ENCODE measurements at places on chromosomes 1 and 21. TPM values are rescaled to one million over a fixed set of nuclear protein-coding genes. Genes with fewer than 3 reads are reported as not detected.

FCGR3B gene
- total RNA-seq = not detected

- DNase-seq = no peak
Observed at GRCh38 chr1:182700351-182700709, 15.9 kb upstream of the RGS8 start.

GRCh38 chr1:231694465-231695077 is 68.0 kb downstream of the DISC1 start:
- no peak for DNase-seq

GRCh38 chr1:59468828-59469428 is 172.0 kb downstream of the FGGY start:
- DNase-seq = no peak

DNA sequence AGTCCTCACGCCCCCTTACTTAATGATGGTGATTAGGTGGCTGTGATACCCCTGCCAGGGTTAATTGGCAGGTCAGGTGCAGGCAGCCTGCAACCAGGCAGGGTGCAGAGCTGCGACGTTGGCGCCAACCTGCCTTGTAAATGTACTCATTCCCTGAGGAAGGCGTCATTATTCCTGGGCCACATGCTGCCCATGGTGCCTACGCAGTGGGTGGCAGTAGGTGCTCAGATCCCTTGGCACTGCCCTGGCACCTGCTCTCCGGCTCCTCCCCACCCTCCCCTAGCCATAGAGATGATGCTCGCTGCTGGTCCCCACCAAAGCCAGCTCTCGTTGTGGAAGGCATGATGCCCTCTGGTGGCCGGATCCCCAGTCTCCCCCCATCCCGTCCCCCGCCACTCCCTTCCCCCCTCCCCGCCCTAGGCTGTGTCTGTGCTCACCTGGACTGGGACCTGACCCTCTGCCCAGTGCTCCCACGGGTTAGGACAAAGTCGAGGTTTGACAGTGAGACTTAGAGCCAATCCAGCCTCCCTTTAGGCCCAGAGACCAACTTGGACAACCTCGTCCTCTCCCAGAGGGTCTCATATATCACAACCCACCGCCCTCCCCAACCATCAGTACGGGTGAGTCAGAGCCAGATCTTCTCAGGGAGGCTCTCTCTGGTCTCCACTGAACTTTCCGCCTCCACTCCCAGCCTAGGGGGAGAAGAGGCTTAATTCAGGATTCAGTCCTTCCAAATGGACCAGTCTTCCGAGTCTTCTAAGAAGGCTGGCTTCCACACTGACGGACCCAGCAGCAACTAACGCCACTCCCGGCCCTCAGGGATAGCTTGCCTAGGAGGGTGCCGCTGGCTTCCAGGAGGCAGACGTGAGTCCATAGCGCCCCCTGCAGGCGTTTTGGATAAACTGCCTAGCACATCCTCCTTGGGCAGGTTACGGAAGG is 5.7 kb downstream of the KRTCAP2 start:
- no peak for DNase-seq

- DNase-seq = no peak
Observed at GRCh38 chr1:176863613-176864012, 300.9 kb downstream of the ASTN1 start.

DNA sequence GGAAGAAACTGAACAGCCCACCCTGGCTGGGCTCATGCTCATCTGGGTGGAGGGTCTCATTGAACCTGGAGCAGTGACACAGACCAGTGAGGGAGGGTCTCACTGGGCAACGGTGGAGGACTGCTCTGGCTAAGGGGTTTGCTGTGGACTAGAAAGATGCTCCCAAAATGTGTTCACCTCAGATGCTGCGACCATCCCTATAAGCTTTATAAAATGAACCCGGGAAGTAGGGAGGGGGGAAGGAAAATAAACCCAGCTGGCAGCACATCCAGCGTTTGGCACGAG is 34.5 kb upstream of the LBR start:
- no peak for DNase-seq

DNA sequence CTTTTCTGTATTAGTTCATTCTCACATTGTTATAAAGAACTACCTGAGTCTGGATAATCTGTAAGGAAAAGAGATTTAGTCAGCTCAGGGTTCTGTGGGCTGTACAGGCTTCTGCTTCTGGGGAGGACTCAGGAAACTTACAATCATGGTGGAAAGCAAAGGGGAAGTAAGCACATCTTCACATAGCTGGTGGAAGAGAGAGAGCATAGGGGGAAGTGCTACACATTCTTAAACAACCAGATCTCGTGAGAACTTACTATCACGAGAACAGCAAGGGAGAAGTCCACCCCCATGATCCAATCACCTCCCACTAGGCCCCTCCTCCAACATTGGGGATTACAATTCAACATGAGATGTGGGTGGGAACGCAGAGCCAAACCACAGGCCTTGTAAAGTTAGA is 37.9 kb upstream of the AHCTF1 start:
- DNase-seq = no peak

GRCh38 chr1:175200678-175201521 is 8.3 kb upstream of the KIAA0040 start:
- no peak for DNase-seq

DNA sequence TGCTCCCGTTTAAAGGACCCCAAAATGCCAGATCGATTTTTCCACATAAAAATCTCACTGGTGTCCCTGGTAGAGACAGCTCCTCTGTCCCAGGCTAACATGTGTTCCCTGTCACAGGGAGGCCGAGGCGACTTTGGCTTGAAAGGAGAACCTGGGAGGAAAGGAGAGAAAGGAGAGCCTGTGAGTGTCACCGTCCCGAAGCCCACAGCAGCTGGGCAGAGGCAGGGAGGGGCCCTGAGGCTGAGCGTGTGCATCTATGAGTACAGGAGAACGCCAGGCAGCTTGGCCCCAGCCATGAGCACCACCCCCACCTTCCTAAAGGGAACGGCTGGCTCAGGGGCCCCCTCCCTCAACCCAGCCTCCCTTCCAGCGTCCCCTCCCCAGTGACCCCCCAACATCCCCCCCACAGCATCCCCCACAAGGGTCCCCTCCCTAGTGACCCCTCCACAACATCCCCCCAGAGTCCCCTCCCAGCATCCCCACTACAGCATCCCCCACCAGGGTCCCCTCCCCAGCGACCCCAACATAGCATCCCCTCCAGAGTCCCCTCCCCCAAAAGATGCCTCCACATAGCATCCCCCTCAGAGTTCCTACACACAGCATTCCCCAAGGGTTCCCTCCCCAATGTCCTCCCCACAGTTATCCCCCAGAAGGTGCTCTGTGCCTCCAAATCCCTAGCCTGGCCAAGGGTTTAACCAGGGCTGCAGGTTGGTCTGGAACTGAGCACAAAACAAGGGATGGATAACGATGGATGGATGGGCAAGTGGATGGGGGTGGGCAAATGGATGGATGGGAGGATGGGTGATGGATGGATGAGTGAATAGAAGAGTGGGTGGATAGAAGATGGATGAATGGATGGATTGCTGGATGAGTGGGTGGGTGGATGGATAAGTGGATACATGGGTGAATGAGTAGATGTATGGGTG is 25.1 kb downstream of the COL6A2 start:
- no peak for DNase-seq
